ENCODE measurements at places on chromosomes 16 and 17. TPM values are rescaled to one million over a fixed set of nuclear protein-coding genes. Genes with fewer than 3 reads are reported as not detected.

ST6GALNAC1 gene
- total RNA-seq, result 1.0 TPM

GRCh38 chr16:2482708-2483534 is 8.0 kb downstream of the TBC1D24 start:
- H3K27me3 ChIP-seq, result no peaks in the 10 kb centered on the region
- no peak overlapping the region for H3K4me3 ChIP-seq
- no peak overlapping the region for H3K27ac ChIP-seq
- H3K36me3 ChIP-seq, result no peaks in the 10 kb centered on the region

DNA sequence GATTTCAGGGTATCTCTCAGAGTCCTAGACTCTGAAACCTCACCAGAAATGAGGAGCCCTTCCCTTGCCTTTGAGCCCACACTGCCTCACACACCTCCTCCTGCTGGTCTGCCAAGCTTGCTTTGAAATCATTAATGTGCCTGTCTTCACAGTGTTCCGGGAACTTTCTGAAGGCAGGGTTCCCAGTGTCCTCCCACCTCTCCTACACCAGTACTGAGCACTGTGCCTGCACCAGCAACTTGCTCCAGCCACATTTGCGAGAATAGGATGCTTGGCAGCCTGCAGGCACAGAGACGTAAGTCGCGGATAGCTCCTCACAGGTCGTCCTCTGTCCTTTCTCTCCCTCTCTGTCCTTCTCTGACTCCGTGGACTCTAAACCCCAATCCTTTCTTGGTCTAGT is 408.4 kb upstream of the EEF2KMT start:
- no peak overlapping the region for H3K27ac ChIP-seq
- DNase-seq, result no peak
- no peaks in the 10 kb centered on the region for H3K27me3 ChIP-seq
- H3K4me3 ChIP-seq, result no peak overlapping the region
- no peaks in the 10 kb centered on the region for H3K4me1 ChIP-seq

FBXL16 gene
- total RNA-seq, result not detected

- H3K27ac ChIP-seq, result no peak overlapping the region
- no peaks in the 10 kb centered on the region for H3K27me3 ChIP-seq
- H3K36me3 ChIP-seq, result no peaks in the 10 kb centered on the region
- DNase-seq, result no peak
- no peak overlapping the region for H3K4me3 ChIP-seq
These were observed 5.9 kb downstream of the TRPV1 start for GRCh38 chr17:3603119-3603869.

DNA sequence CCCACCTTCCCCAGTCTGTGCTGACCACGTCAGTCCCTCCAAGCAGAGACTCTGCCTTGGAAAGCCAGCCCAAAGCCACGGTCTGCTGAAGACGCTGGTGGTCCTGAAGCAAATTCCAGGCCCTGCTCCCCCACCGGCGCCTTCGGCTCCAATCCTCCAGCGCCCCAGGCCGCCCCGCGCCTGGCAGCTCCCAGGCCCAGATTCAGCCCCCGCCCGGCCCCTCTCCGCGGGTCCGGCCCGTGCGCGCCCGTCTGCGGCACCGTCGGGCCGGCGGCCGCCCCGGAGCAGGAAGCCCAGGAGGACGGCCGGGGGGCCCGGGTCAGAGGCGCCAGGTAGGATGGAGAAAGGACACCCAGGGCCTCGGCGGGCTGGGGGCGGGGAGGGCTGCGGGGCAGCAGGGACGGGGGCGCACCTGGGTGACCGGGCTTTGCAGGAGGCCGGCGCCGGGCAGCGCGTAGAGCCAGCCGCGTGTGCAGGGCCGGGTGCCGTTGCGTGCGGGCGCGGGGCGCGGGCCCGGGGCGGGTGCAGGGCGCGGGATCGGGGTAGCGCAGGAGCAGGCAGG is 594 bp upstream of the SLC22A31 start:
- no peaks in the 10 kb centered on the region for H3K36me3 ChIP-seq
- H3K27ac ChIP-seq, result no peak overlapping the region
- no peak overlapping the region for H3K4me3 ChIP-seq
- DNase-seq, result no peak
- peaks cover 26% of the 10 kb centered on the region for H3K27me3 ChIP-seq
- H3K4me1 ChIP-seq, result peaks cover 15% of the 10 kb centered on the region

- H3K4me3 ChIP-seq, result no peak overlapping the region
- DNase-seq, result peak; percentile 72
- peaks cover 3% of the 10 kb centered on the region for H3K36me3 ChIP-seq
- no peak overlapping the region for H3K27ac ChIP-seq
These were observed 23.4 kb upstream of the SREBF1 start for GRCh38 chr17:17859909-17860765.

PRSS27 gene
- total RNA-seq, result 1.2 TPM
